ENCODE measurements at places on chromosomes 11 and 22.

GRCh38 chr22:29320546-29320945, 5.0 kb upstream of the RASL10A start:
- no peak for DNase-seq

- no peak for DNase-seq
Observed at GRCh38 chr11:117412653-117413275, 85.1 kb downstream of the CEP164 start.

- no peak for DNase-seq
Observed at GRCh38 chr11:26229981-26230380, 101.9 kb upstream of the ANO3 start.

GRCh38 chr11:57901278-57901677, 122.4 kb upstream of the OR9Q1 start:
- DNase-seq: no peak

GRCh38 chr11:62128835-62129234, 5.0 kb downstream of the INCENP start:
- DNase-seq: no peak

Measured in activated CD4-positive, alpha-beta T cell treated with anti-CD3 and anti-CD28 coated beads, Interleukin-2, amount 50 U/mL, for 1 hour (primary cell).